H1 (cell line): ENCODE measurements at places on chromosomes 7 and 10. TPM values are rescaled to one million over a fixed set of nuclear protein-coding genes. Genes with fewer than 3 reads are reported as not detected.

DNA sequence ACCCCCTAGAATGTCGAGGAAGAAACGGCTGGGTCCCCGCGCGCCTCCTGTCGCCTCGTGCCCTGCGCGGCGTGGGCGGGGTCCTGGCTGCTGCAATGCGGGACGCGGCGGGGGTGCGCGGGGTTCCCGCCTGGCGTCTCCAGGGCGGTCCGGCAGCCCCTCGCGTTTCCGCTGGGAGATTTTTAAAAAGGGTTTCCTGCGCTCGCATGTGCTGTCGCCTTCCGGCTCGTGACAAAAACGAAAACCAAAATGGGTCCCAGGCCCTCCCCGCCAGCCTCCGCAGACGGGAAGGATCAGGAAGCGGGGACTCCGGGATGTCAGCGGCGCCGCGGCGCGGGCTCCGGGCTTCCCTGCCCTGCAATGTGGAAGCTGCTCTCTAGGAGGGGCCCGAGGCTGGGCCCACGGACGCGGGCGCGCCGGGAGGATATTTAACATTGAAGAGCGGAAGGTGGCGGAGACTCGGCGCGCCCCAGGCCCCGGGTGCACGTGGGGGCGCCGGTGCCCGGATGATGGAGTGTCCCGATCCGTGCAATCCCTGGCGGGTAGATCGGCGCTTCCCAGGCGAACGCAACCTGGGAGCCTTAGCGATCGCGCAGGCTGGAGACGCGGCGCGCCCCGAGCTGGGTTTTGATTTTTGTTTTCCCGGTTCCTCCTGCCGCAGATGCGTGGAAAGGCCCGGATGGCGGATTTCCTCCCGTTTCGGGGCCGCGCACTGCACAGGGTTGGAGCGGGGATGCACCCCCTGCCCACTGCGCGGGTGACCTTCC lies 1.0 kb downstream of the PFKP start:
- no peak overlapping the region; the same call in 1 of the 2 replicates for H3K27ac ChIP-seq
- peaks cover 7% of the 10 kb centered on the region for H3K4me1 ChIP-seq

DNA sequence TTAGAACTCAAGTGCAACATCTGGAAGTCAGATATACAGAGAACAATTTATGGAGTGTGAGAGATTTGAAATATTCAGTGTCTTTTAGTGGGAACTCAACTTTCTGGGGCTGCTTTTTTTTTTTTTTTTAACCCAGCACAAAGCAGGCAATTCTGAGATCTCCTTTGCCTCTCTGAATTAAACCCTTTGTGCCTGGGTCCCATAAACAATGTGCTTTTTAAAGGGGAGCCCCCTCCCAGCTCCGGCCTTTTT lies 146.8 kb downstream of the CELF2 start:
- H3K27me3 ChIP-seq = no peaks in the 10 kb centered on the region
- H3K27ac ChIP-seq = no peak overlapping the region
- H3K4me3 ChIP-seq = peak overlapping the region; percentile 71
- peaks cover 12% of the 10 kb centered on the region for H3K4me1 ChIP-seq
- H3K36me3 ChIP-seq = no peaks in the 10 kb centered on the region
- no peak for DNase-seq

TECPR1 gene
- 11.1 and 11.4 TPM in 2 replicates for total RNA-seq

TMEM270 gene
- not detected in 2 replicates for total RNA-seq

- no peaks in the 10 kb centered on the region for H3K27me3 ChIP-seq
- no peak overlapping the region for H3K4me3 ChIP-seq
- peak; percentile 7 for DNase-seq
- no peaks in the 10 kb centered on the region for H3K36me3 ChIP-seq
- H3K27ac ChIP-seq = no peak overlapping the region
Measured at GRCh38 chr7:37833107-37833817, 15.1 kb upstream of the NME8 start.

EFCAB10 gene
- total RNA-seq = 3.1 TPM in 2 replicates

SNCG gene
- total RNA-seq = 4.4 and 4.8 TPM in 2 replicates

DNA sequence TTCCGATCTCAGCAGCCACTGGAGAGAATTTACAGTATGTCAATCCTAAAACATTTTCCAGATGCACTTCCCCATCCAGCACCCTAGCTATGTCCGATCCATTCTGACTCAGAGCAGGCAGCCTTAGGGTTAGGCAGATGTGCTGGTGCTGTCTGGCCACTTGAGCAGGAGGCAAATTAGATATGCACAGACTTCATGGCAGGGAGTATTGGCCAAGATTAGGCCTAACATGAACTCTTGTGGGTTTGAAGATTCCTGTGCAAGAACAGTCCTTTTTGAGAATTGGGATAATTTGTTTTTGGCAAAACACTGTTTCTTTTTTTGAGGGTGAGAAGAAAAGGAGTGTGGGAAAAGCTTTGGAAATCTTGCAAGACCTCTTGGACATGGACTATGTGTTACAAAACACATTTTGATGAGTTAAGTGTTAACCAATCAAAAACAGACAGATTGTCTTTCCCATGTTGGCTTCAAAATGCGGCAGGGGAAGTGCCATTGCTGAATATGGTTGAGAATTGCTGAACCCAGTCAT lies 218.6 kb upstream of the INHBA start:
- H3K4me1 ChIP-seq = no peaks in the 10 kb centered on the region
- no peak for DNase-seq
- no peaks in the 10 kb centered on the region for H3K36me3 ChIP-seq
- no peak overlapping the region for H3K4me3 ChIP-seq
- H3K27ac ChIP-seq = no peak overlapping the region
- H3K27me3 ChIP-seq = no peaks in the 10 kb centered on the region

DNA sequence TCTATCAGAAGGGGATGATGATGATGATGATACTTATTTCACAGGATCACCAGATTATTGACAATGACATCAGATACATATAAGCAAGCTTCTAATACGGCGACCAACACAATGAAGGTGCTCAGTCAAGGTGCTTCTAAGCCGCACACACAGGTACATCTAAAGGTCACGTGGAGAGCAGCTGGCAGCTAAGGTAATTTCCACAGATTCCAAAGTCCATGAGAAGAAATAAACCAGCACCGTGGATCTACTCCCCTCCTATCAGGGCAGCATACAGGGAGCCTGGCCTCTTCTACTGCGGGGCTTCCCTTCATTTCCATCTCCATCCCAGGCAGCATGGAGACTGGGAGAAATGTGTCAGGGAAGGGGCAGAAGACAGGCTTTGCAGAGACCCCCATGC lies 37.5 kb downstream of the DENND11 start:
- H3K4me1 ChIP-seq = no peaks in the 10 kb centered on the region
- H3K4me3 ChIP-seq = no peak overlapping the region
- no peak for DNase-seq
- peaks cover 18% of the 10 kb centered on the region for H3K36me3 ChIP-seq

GRCh38 chr7:140688341-140688740 lies 8.2 kb upstream of the NDUFB2 start:
- no peaks in the 10 kb centered on the region for H3K4me1 ChIP-seq
- no peaks in the 10 kb centered on the region for H3K36me3 ChIP-seq
- H3K27me3 ChIP-seq = no peaks in the 10 kb centered on the region
- DNase-seq = no peak
- H3K27ac ChIP-seq = no peak overlapping the region
- H3K4me3 ChIP-seq = no peak overlapping the region

TMEM273 gene
- total RNA-seq = not detected in 2 replicates

GRCh38 chr10:74871595-74872382 lies 45.4 kb downstream of the KAT6B start:
- no peak overlapping the region for H3K4me3 ChIP-seq
- H3K27ac ChIP-seq = no peak overlapping the region
- DNase-seq = no peak
- no peaks in the 10 kb centered on the region for H3K36me3 ChIP-seq
- H3K4me1 ChIP-seq = peaks cover 4% of the 10 kb centered on the region

GRCh38 chr10:128018236-128018635 lies 108.0 kb downstream of the MKI67 start:
- no peaks in the 10 kb centered on the region for H3K4me1 ChIP-seq
- no peaks in the 10 kb centered on the region for H3K27me3 ChIP-seq
- no peak overlapping the region for H3K27ac ChIP-seq
- no peak for DNase-seq

- DNase-seq = no peak
- no peaks in the 10 kb centered on the region for H3K4me1 ChIP-seq
- no peak overlapping the region for H3K4me3 ChIP-seq
- no peaks in the 10 kb centered on the region for H3K27me3 ChIP-seq
Measured at GRCh38 chr7:123060446-123060845, 64.9 kb upstream of the TAS2R16 start.

GRCh38 chr10:114486938-114487814 lies 82.9 kb upstream of the AFAP1L2 start:
- H3K27me3 ChIP-seq = no peaks in the 10 kb centered on the region
- no peak overlapping the region for H3K27ac ChIP-seq
- H3K4me3 ChIP-seq = no peak overlapping the region
- no peak for DNase-seq
- H3K4me1 ChIP-seq = peaks cover 8% of the 10 kb centered on the region

DNA sequence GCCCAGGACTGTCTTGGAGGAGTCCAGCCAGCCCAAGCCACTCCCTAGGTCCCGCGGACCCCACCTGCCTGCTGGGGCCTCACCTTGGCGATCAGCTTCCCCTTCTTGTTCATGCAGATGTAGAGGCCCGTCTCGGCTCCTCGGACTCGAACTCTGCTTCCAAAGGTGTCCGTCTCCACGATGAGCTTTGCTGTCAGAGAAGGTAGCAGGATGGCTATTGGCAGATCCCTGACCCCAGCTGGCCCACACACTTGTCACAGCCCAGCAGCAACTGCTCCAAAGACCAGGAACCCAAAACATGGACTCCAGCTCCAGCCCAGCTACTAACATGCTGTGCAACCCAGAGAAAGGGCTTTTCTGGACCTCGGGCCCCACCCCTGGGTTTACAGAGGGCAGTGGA lies 4.5 kb downstream of the FGF8 start:
- peaks cover 26% of the 10 kb centered on the region for H3K4me1 ChIP-seq
- H3K27ac ChIP-seq = no peak overlapping the region
- no peaks in the 10 kb centered on the region for H3K36me3 ChIP-seq
- no peak for DNase-seq
- no peak overlapping the region for H3K4me3 ChIP-seq
- peaks cover 49% of the 10 kb centered on the region for H3K27me3 ChIP-seq

DNA sequence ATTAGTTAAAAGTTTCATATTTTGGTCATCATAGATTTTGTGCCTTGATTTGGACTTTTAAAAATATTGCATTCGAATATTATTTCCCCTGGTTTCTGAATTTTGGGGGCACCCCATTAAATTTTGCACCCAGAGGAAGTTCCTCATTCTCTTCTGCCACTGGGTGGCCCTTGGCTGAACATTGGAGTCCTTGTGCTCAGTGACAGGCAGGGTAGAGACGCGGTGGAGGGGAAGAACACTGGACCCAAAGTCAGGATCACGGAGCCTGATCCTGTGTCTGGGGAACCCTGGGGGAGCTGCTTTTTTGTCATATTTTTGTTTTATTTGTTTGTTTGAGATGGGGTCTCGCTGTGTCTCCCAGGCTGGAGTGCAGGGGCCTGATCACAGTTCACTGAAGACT lies 74.7 kb downstream of the MKI67 start:
- H3K36me3 ChIP-seq = no peaks in the 10 kb centered on the region
- H3K27ac ChIP-seq = no peak overlapping the region
- H3K27me3 ChIP-seq = no peaks in the 10 kb centered on the region
- no peaks in the 10 kb centered on the region; the same call in 1 of the 2 replicates for H3K4me1 ChIP-seq
- H3K4me3 ChIP-seq = no peak overlapping the region

CABCOCO1 gene
- total RNA-seq = not detected in 2 replicates

JCAD gene
- total RNA-seq = 2.9 and 5.2 TPM in 2 replicates

DNA sequence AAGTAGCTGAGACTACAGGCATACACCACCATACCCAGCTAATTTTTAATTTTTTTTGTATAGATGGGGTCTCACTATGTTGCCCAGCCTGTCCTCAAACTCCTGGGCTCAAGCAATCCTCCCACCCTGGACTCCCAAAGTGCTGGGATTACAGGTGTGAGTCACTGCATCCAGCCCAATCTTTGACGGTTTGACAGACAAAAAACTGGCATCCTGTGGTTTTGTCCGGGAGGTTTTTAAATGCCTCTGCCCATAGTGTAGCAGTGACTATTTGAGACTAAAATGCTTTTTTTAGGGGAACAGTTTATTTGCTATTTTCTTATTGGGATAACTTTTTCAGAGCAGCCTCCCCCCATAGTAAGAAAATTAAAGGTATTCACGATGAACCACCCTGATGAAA lies 523.7 kb upstream of the GALNT17 start:
- no peaks in the 10 kb centered on the region for H3K36me3 ChIP-seq
- H3K27ac ChIP-seq = no peak overlapping the region
- no peak overlapping the region for H3K4me3 ChIP-seq
- no peaks in the 10 kb centered on the region for H3K4me1 ChIP-seq
- H3K27me3 ChIP-seq = no peaks in the 10 kb centered on the region

DNA sequence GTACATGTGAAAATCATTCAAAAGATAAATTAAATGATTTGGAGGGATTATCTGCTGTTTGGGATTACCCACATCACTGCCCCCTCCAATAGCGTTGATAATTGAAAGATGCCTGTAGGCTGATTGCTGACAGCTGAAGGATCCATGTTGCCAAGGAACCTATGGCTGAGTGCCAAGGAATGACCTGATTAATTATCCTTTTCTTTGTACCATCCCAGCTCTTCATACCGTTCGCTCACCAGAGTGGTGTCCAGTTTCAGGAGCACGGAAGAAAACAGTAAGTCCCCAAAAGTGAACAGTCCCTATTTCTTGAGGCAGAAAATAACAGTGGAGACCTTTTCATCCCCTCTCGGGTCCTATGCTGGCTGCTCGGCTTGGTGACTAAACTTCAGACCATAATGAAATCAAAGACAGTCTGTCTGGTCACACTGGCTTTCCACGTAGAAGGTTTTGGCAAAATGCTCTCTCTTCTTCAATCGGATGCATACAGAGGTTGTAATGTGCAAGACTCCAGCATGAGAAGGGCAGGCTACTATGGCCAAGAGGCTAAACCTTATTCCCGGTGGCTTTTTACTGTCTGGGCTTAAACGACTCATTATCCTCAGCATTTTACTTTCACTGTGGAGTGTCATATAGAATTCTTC lies 108.8 kb downstream of the SPAG6 start:
- DNase-seq = no peak
- H3K27ac ChIP-seq = no peak overlapping the region

- no peaks in the 10 kb centered on the region for H3K27me3 ChIP-seq
- H3K27ac ChIP-seq = no peak within 1 kb of the TSS
- no peak within 1 kb of the TSS for H3K4me3 ChIP-seq
- no peak for DNase-seq
- no peaks in the 10 kb centered on the region for H3K4me1 ChIP-seq
Measured at GRCh38 chr10:48996-49395, at the start of gene TUBB8. TUBB8 (minus strand) TSS chr10:49296; CDS start chr10:49238, 58 bp downstream.

DNA sequence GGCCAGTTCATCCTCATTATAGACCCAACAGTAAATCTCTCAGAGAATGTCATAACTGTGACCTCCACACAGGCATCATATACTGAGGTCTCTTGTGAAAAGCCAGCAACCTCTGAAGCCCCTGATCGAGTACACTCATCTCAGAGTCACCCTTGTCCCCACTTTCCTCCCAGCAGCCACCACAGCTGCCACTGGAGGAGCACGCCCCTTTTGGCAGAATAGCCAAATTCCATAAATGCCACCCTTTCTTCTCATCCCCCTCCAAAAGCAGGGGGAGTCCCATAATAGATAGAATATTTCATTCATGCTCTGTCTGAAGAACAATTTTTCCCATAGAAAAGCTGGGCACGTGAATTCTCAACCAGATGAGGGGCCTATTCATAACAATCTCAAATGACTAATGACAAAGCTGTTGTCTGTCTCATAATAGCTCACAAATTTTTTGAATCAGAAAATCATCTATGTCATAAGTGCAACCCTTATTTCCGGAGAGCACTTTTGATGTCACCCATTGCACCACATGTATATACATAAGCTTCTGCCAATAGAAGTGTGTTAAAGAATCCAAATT lies 47.4 kb downstream of the SGMS1 start:
- DNase-seq = no peak
- no peak overlapping the region for H3K27ac ChIP-seq
- H3K4me1 ChIP-seq = peaks cover 13% of the 10 kb centered on the region
- H3K36me3 ChIP-seq = no peaks in the 10 kb centered on the region
- no peak overlapping the region for H3K4me3 ChIP-seq
